LNCaP clone FGC (cell line): ENCODE measurements at places on chromosomes 1 and 21.

DNA sequence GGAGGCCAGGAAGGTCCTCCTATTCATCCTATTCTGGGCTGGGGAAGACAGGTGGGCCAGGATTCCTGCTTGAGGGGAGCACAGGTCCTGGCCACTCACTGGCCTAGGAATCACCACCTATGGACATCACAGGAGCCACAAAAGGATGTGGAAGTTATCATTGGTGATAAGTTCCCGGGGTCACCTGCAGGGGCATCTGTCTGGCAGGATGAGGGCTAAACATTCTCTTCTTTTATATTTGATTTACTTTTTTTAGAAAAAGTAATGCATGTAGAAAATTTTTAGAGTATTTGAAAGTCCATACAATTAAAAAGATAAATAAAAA is 33.2 kb upstream of the KIAA0040 start:
- no peak for DNase-seq

DNA sequence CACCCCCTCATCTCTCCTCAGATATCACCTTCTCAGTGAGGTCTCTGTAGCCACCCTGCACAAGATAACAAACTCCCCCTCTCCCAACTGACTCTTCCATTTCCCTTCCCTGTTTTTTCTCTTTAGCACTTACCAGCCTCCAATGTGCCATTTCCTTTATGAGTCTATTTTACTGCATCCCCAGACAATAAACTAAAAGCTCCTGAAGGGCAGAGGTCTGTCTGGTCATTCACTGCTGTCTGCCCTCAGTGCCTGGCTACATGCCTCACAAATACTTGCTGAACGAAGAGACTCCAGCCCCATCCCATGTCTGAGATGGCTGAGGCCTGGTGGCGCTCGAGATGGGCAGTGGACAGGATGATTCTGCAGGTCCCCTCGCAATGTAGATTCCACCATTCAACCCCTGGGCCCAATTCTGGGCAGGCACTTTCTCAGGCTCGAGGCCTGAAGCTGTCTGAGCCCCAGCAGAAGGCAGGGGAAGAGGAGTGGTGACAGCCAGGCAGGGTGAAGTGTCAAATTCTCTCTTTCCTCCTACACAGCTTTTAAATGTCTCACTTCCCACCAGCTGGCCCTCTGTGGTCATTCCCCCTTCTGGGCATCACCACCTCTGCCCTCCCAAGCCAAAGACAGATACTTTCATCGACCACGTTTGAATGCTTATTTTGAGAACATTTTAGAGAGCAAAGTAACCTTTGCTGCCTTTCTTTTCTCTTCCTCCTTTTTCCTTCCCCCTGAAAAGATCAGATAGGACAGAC is 6.6 kb downstream of the LRRN2 start:
- no peak for DNase-seq

GRCh38 chr1:110690709-110691365 is 16.1 kb upstream of the KCNA3 start:
- DNase-seq: no peak

GRCh38 chr1:220789532-220790147 is 2.9 kb downstream of the MTARC1 start:
- DNase-seq: no peak

- DNase-seq: peak; percentile 37
Measured at GRCh38 chr1:30379684-30380624, 343.4 kb downstream of the MATN1 start.

GRCh38 chr1:226306425-226306824 is 2.5 kb downstream of the LIN9 start:
- DNase-seq: no peak

DNA sequence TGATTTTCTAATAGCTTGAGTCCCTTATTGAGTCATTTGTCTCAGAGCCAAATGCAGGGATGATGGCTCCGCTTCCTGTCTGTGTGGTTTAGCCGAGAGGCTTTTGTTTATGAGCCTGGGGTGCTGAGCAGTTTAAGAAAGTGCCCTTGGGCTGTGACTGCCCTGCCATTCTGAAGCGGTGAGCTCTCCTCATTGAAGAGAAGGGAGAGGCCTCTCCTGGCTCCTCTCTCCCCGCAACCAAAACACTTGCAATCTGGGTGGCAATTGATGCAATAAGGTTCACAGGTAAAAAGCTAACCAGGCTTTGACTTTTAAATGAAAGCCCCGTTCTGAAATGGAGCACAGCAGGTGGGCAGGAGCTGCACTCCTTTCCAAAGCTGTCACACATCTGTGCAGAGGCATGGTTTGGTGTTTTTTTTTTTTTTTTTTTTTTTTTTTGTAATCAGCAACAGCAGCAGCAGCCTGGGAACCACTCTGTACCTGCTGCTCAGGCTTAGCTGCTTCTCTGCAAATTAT is 403.7 kb downstream of the SIPA1L2 start:
- no peak for DNase-seq

GRCh38 chr21:34980423-34981115 is 68.5 kb downstream of the RUNX1 start:
- DNase-seq: no peak

DNA sequence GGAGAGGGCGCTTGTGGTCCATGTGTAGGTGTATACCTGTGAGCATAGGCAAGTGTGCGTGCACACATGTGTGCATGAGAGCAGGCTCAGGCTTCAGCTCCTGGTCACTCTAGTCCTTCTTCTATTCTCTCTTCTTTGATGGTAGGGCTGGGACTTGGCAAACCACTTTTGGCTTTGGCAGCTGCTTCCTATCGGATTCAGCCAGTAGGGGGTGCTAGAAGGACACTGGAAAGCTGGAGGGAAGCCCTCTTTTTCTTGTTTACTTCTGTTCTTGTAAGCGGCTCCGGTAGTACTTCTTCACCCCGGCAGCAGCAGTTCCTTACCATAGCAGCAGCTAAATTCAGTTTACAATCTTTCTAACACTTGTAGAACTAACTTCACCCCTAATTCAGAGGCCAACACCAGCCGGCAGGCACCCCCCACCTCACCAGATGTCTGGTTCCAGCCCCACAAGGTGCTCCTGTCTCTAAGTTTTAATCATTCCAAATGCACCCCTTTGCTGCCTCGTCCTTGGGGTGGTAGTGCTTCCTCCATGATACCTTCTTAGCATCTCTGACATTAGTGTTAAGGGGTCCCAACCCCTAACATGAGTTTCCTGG is 25.1 kb downstream of the NENF start:
- no peak for DNase-seq

DNA sequence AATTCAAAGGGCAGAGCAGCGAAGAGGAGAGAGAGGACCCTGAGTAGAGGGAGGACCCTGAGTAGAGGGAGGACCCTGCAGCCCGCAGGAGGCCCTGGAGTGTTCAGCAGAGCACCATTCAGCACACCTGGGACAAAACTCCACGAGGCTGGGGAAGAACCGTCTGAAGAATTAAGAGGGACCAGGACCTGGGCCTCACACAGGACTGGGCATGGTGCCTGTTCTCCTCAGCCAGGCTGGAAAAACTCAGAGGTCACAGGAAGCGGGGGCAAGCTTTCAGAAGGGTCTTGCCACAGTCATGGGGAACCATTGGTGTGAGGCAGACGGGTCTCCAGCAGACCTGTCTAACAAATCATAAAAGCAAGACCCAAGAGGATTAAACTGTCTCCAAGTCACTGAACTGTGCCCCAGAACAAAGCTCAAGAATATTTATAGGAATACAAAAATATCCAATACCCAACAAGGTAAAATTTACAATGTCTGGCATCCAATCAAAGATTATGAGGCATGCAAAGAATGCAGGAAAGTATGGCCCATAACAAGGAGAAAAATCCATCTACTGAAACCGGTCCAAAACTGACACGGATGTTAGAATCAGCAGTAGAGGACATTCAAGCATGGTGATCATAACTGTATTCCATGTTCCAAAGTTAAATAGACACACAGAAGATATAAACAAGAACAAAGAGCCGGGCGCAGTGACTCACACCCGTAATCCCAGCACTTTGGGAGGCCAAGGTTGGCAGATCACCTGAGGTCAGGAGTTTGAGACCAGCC is 30.6 kb downstream of the MORN1 start:
- no peak for DNase-seq

GRCh38 chr1:53927376-53927881 is 18.1 kb downstream of the IFT25 start:
- DNase-seq: no peak

DNA sequence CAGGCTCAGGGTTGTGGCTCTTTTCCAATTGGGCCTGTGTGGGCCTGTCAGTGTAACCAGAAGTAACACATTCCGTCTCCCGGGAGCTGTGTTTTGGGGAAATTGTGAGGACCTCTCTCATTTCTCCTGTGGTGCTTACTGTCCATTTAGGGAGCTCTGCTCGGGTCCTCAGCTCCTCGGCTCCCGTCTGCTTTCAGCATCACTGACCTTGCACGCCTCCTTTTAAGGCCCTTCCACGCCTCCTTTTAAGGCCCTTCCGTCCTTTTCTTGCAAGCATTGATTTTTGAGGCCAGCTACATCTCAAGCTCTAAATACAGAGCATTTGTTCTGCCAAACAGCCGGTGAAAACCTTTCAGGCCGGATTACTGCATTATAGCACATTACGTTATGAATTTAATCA is 9.7 kb downstream of the CA6 start:
- no peak for DNase-seq

DNA sequence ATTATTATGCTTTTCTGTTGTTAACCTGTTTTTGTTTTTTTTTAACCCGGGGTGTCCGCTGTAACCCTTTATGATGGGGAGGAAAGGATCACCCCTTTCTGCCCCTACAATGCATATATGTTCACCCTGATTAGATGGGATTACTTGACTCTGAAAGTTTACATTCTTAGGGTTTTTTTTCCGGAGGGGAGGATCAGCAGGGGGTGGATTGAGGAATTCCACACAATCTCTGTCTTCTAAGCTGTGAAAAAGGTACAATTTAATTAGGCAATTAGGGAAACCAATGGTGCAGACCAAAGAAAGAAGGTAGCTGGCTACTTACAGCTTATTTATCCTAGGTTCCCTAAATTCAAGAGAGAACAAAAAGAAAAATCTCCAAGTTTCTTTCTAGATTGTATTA is 58.3 kb downstream of the EDEM3 start:
- no peak for DNase-seq

- no peak for DNase-seq
Measured at GRCh38 chr1:197391303-197392226, 123.5 kb downstream of the CRB1 start.

DNA sequence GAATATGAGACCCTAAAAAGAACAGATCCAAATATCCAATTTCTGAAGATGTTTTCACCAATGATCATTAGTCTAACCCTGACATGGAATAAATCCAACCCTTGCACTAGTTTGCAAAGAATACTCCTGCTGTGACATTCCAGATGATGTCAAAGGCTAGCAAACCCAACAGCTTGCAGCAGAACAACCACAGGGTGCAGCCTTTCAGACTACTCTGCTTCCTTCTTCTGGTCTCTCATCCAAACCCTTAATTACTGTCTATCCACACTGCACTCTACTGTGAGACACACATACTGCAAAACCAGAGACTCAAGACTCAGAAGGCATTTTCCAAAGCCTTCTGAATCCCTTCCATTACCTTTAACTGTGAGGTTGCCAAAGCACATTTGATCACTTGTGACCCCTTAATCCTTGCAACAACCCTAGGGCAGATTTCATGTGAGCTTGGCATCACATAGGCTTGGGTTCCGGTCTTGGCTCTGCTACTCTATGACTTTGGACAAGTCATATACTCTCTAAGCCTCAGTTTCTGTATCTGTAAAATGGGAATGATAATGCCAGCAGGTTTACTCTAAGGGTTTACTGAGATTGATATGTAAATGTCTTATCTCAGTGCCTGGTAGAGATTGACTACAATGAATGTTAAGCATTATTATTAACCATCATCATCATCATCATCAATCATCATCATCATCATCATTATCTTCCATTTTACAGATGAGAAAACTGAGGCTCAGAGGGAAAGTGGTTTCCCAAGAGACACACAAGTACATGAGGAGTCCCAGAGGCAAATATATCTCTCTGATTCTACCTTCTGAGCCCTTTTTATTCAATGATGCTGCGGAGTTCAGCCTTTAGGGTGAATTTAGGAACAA is 94.5 kb downstream of the SYF2 start:
- DNase-seq: no peak

GRCh38 chr1:187267827-187268226 is 439.1 kb downstream of the PLA2G4A start:
- no peak for DNase-seq

- DNase-seq: no peak
Measured at GRCh38 chr1:185636848-185637247, 97.3 kb upstream of the HMCN1 start.

GRCh38 chr1:56557746-56558145 is 21.6 kb downstream of the PLPP3 start:
- DNase-seq: no peak
